ENCODE measurements at places on chromosomes 2 and 18.

DNA sequence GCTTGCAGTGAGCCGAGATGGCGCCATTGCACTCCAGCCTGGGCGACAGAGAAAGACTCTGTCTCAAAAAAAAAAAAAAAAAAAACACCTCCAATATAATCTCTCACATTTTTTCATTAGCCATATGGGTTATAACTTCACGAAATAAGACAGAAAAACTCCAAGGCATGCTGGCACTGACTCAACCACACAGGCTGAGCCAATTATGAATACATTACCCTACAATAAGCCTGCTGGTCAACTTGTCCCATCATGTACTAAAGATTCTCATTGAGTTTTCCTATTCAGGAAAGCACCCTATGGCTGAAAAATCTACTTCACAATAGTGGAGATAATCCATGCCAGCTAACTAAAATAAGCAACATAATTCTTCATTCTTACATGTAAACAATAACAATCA is 12.8 kb upstream of the MAP3K20 start:
- no peak for DNase-seq

GRCh38 chr18:54824761-54825160 is 3.5 kb upstream of the RAB27B start:
- no peak for DNase-seq

DNA sequence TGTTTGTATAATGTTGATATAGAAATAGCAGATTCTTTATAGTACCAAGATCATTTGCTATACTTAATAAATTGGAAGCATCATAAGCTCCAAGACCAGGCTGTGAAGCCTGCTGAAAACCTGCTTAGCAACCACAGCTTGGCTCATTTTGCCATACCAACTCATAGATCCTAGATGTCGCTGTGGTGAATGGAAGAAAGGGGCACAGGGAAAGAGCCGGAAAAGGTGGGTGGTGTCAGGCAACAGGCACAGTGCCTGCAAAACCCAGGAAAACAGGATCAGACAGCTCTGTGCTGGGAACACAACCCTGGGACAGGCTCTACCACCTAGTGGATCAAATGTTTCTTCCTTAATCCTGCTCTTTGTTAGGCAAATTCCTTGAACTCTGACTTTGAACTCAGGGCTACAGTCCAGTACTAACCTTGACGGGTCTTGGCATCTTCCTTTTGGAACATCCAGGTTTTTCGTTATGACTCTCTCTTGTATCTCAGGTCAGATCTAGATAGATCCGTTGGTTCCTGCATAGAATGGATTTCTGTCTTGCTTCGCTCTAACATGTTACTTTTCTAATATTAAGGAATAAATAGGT is 31.6 kb downstream of the TWSG1 start:
- no peak for DNase-seq

DNA sequence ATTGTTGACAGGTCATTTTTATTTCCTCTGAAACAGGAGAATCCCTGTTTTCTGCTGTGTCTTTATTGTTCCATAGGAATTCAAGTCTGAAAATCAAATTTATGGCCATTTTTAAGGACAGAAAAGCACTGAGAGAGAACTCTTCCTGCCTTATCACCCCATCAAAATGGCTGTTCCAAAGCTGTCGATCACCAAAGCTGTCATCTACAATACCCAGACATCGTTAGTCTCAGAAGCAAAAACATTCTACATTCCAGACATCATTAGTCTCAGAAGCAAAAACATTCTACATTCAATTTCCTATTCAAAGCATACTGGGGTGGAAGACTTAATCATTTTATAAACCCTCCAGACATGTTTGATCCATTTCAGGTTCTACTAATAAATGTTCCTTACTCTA is 44.4 kb downstream of the SCRN3 start:
- no peak for DNase-seq

- DNase-seq: no peak
Observed at GRCh38 chr18:12861637-12862036, 22.4 kb downstream of the PTPN2 start.

- DNase-seq: no peak
Observed at GRCh38 chr2:225008935-225009334, 33.3 kb downstream of the DOCK10 start.

GRCh38 chr2:84880645-84881521 is at the start of gene TRABD2A:
TRABD2A (minus strand) TSS chr2:84881084; CDS start chr2:84881039, 45 bp downstream.
- peak; percentile 54 for DNase-seq

- DNase-seq: no peak
Observed at GRCh38 chr18:68940039-68940438, 142.2 kb downstream of the CCDC102B start.

GRCh38 chr2:200509235-200509611 is 645 bp downstream of the KCTD18 start:
- DNase-seq: no peak

- DNase-seq: no peak
Observed at GRCh38 chr18:8943900-8944870, 158.3 kb upstream of the NDUFV2 start.

- no peak for DNase-seq
Observed at GRCh38 chr2:235702186-235702585, 208.3 kb downstream of the AGAP1 start.

DNA sequence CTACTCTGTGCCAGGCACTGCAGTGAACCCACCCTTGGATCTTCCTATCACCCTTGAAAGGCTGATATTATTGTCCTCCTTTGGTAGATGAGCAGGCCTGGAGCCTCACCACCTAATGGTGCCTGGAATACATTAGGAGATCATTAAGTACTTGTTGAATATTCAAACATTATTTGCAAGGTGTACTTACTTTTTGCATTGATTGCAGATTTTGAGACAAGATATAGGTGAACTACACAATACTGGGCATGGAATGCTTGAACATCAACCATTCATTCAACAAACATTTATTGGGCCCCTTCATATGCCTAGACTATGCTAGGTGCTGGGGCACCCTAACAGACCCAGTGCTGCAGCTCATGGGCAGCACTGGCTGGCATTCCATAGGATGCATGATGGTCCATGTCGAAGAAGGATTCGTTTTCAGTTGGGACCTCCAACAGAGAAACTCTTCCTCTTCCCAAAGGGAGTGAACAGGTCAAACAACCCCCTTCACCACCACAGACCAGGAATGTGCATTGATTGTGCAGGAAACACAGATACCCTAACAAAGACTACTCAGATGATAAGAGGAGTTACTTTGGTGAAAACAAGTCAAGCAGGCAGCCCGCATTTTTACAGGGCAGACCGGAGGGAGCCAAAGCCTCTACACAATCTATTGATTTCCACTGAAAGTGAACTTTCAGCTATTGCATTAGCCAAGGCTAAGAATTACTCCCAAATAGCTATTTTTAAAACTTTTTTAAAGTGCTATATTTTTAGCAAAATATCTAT is 149.6 kb upstream of the SH3BP4 start:
- no peak for DNase-seq

DNA sequence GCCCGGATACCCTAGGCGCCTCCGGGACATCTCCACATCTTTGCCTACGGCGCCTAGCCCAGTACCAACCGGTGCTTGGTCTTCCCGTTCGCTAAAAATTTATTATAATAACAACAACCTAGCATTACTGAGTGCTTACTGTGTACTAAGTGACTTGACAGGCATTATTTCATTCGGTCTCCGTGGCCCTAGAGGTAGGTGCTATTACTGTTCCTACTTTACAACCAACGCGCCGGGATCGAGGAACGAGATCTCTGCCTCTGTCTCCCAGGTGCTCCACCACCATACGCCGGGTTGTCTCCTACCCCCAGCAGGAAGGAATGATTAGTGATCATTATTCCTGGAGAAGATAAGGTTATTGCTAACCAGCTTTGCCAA is 657 bp upstream of the BIN1 start:
- DNase-seq: no peak

All from CD4-positive, alpha-beta T cell treated with Interleukin-6 at 100 ng/mL for 8 hours (primary cell).